ENCODE measurements at places on chromosomes 3 and 15.
A peak's percentile ranks its signal among the peaks of the same experiment; 100 is the strongest.

DNA sequence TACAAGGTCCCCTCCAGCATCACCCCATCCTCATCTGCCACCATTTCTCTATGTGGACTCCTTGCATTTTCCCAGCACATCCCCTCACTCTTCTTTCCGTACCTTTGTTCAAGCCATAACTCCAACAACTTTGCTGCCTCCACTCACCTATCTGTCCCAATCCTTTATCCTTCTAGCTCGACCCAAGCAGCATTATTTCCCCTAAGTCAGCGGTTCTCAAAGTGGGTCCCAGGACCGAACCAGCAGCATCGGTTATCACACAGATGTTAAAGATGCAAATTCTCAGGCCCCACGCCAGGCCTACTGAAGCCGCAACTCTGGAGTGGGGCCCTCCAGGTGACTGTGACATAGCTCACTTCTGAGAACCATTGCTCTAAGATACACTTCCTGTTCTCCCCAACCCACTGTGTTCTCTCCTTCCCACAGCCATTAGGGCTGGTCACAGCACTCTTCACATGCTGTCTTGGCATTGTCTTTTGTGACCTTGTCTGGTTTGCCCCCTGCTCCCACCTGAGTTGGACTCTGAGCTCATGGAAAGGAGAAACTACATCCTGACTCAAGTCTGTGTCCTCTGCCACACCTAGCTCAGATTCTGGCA, 56.2 kb downstream of the AAGAB start:
- DNase-seq = no peak

- peak; percentile 50 for DNase-seq
These were observed 8.0 kb upstream of the FAM107A start for GRCh38 chr3:58585005-58585786.

GRCh38 chr3:189304465-189305351, 132.9 kb downstream of the TPRG1 start:
- DNase-seq = peak; percentile 11

DNA sequence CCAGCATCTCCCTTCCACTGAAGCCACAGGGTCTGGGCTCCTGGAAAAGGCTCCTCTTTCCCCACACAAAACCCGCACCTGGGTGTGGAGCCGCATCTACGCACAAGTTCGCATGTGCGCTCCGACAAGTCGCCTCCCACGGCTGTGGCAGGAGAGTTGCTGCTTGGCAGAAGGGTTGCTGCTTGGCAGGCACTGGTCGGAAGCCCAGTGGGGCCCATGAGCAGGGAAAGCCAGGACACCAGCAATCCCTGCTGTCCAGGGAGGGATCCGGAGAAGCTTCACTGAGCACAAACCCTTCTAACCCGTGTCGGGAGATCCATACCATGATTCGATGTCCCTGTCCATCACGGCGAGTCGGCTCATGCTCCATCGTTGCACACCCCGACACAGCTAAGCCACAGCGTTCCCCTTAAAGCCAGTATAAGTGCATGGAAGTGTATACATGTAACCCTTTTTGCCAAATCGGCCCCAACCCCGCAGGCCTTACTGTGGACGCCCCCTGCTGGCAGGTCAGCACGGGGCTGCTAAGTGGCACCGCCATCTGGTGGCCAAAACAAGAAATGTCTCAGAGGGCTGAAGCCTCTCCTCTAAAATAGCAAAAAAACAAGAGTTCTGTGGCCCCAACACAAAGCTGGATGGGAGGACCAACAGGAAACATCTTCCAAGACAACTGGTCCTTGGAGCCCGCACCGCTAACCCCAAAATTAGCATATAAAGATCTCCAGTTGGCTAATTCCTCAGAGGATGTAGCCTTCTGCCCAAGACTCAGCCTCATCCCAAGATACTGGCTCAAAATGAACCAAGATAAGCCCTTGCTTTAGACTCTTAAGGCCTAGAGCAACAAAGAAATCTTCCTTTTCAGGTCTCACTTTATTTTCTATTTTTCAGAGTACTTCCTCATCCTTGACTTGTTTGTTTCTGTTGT, 8.3 kb downstream of the ANKRD63 start:
- DNase-seq = peak; percentile 79

GRCh38 chr3:13500133-13500885, 20.2 kb downstream of the HDAC11 start:
- DNase-seq = no peak

DNA sequence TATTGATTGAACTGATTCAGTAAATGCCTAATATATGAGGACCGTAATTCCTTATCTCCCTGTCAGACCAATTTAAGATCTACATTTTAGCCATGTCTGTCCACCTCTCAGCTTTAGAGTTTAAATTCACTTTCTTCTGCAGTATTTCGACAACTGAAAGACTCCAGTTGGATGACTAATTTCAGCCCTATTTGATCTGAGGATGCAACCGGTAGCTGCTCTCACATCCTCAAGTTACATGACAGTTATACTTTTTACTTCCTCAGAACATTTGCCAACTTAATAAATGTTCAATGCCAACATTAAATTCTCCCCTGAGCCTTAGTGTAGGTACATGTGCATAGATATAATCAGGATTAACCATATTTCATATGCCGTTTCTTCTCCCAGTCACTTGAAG, 2.5 kb upstream of the HHLA2 start:
- no peak for DNase-seq

GRCh38 chr3:62805580-62806277, 69.5 kb downstream of the CADPS start:
- DNase-seq = no peak

GRCh38 chr15:40372981-40373380, 9.5 kb upstream of the KNSTRN start:
- DNase-seq = no peak

DNA sequence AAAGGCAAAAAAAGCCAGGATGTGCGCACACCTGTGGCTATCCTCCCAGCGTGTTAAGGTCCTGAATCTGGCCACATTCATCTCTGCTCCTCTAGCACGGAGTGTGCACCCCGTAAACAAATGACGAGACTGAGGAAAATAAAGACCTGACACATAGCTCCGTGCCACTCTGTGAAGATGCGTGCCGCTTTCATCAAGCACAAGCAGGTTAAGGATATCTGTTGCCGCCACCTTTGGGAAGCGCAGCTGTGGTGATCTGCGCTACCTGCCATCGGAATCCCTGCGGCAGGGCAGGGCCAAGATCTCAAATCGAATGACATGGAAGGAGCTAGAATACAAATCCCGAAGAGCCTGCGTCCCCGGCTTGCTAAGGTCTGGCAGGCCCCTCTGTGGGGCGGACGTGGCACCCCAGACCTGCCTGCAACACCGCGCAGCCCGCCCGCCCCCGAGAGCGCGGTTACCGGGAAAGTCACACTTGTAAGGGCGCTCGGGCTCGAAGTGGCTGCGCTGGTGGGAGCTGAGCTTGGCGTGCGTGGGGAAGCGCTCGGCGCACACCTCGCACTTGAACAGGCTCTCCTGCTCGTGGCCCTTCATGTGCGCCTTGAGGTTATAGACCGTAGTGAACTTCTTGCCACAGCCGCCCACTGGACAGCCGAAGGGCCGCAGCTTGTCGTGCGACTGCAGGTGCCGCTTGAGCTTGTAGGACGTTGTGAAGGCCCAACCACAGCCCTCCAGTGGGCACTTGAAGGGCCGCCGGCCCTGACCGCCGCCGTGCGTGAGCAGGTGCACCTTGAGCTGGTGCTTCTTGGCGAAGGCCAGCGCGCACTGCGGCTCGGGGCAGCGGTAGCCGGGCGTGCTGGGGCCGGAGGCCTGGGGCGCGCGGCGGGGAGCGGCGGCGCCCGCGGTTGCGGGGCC, 936 bp downstream of the ZXDC start:
- DNase-seq = peak; percentile 14

GRCh38 chr3:190426806-190427507, 22.7 kb downstream of the TMEM207 start:
- no peak for DNase-seq
